T-helper 2 cell treated with Interferon-gamma antibody and Interleukin-4, amounts not matched to agents 5 μg/mL and 100 μg/mL, for 36 hours (primary cell): ENCODE measurements at places on chromosomes 4 and X.

DNA sequence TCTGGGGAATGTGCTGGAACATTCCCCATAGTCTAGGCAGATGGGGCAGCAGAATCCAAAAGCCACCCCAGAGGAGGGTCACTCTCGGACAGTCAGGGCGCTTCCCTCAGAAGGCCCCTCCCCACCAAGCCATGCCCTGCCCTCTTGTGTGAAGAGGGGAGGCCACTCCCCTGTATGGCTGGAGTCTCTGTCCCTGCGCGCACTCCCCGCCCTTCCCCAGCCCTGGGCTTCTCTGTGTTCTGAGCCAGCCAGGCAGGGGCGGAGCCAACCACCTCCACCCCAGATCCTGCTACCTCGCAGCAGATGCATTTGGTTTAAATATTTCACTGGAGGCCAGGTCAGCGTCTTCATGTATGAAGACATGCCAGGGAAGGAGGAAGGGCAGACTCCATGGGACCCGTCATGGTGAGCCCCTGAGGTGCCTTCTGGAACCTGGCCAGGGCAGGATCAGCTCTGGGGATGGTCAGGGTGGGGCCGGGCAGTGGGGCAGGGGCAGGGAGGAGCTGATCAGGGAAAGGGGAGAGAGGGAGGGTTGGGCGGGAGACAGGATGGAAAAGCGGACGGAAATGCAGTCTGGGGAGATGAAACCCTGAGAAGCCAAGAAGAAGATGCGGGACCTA lies 107.3 kb downstream of the ADRA2C start:
- no peak for DNase-seq

- DNase-seq, result no peak
Observed at GRCh38 chr4:183755596-183755995, 96.5 kb downstream of the TRAPPC11 start.

- no peak for DNase-seq
Observed at GRCh38 chr4:40516651-40517050, 113.0 kb downstream of the RBM47 start.

GRCh38 chr4:55018521-55018920 lies 106.9 kb downstream of the KDR start:
- DNase-seq, result no peak

- DNase-seq, result no peak
Observed at GRCh38 chr4:138788267-138788790, 227.3 kb upstream of the NOCT start.

DNA sequence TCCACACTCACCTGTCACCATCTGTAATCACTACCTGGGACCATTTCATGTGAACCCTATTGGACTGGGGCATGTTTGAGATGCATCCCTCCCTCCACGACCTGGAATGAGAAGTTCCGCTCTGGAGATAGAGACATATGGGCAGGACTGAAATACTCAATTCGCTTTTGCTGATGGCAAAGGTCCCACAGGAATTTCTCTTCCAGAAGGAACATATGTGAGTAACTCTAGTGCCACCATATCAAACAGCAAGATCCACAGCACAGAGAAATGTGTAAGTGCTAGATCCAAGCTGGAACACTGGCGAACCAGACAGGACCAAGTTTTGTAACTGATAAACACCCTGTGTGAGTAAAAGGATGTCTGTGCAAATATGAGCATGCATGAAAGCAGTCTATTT lies 43.9 kb downstream of the SEL1L3 start:
- DNase-seq, result no peak

DNA sequence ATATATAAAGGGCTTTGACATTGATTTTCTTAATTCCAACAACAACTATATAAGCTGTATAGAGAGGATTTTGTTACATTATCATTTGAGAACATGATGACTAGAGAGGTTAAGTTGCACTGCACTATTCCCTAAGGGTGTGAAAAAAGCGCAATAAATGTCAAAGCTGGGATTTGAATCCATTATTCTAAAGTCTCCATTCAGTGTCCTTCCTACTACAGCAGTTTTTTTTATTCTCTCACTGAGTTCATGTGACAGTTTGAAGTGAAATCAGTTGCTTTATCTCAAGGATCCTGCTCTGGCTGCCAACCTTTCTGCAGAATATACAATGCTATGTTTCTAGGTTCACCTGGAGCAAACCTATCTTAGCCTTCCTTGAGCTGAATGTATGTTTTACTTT lies 177.5 kb downstream of the ANKRD50 start:
- no peak for DNase-seq

DNA sequence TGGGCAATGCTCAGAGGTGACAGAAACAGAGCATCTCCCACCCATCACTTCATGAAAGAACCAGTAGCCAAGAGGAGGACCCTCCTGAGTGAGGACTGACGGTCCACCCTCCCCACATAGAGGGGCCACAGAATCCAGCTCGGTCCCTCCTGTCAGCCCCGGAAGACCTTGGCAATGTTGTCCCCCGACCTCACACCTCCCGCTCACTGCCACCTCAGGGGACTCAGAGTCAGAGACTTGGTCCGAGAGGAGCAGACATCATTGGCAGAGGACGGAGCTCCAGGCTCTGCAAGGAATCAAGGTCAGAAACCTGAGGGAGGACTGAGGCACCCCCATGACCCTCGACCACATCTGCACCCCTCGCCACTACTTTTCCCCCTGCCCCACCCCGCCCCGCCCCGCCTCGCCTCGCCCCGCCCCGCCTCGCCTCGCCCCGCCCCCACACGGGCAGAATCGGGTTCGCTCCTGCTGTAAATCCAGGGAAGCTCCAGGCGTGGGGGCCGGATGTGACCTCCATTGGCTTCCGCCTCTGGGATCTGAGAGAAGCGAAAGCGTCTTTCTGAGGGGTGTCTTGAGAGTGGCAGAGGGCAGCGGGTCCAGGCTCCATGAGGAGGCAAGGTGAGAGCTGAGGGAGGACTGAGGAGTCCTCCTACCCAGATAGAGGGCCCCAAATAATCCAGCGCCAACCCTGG lies at the start of gene MAGEA11:
TSS of gene MAGEA11 (plus strand) at position 516 of the 692 bp plus-strand sequence. CDS start 1,100 bp downstream, outside the sequence.
- DNase-seq, result no peak

GRCh38 chrX:148915474-148915873 lies 415.1 kb downstream of the AFF2 start:
- no peak for DNase-seq

DNA sequence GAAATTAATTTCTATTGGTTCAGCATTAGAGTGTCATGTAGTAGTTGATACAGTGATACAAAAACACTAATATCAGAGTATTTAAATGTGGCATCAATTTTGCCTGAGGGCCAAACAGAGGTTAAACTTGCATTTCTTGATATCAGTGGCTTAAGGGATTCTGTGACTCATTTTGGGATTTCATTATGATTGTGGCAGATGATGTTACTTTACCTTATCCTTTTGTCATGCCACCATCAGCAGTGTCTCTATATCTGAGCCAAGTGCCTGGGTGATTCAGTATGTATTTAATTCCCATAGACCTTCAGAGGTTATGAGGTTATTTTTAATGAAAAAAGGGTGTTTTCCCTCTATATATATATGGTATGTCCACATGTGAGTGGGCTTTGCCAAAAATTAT lies 582.9 kb downstream of the ADGRL3 start:
- DNase-seq, result no peak
